ENCODE measurements at places on chromosomes 16 and 17.
A peak's percentile ranks its signal among the peaks of the same experiment; 100 is the strongest.

DNA sequence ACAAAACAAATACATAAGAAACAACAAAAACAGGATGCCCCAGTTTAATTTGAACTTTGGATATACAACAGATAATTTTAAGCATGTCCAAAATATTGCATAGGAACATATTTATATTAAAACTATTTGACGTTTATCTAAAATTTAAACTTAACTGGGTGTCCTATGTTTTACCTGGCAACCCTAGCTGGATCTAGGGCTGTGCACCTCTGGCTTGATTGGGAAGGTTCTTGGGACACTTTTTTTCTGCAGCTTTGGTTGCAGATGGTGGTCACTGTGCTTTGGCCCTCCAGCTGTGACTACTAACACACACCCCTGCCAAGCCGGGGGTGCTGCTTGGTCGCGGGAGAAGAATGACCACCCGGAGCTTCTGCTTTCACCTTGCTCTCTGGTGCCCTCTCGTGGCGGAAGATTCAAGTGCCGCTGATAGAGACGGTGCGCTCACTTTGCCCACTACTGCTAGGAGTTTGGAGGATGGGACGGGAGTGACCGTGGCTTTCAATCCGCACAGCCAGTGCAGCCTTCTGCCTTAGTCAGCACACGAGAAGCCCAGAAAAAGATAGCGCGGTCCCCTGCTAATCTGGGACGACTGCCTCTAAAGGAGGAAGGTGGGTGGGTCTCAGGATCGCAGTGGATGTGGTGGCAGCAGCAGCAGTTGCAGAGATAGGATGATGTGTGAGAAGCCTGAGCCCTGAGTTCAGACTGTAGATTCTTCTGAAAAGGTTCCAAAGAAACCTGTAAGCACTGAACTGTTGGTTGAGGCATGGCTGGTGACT, 6.7 kb downstream of the SPACA3 start:
- DNase-seq, result peak; percentile 49

DNA sequence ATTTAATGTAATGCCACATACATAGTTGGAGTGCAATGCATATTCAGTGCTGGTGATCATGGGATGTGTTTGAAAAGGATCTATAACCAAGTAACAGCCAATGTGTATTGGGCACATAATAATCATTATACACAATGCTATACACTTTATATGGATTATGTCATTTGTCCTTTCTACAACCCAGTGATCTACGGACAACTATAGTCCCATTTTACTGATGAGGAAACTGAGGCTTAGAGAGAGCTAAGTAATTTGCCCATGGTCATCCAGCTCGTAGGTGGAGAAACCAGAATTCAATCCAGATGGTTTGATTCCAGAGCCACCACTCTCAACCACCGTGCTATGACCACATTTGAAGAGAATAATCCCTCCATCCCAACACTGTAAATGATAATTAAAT, 27.4 kb downstream of the COPZ2 start:
- no peak for DNase-seq

- DNase-seq, result no peak
These were observed 56.4 kb downstream of the WWOX start for GRCh38 chr16:78155791-78156345.

- DNase-seq, result peak; percentile 4
These were observed 521 bp downstream of the C16orf87 start for GRCh38 chr16:46830417-46830901.
